ENCODE measurements at places on chromosomes 1 and 21.

- peak; percentile 27 for DNase-seq
These were observed 24.0 kb downstream of the QSOX1 start for GRCh38 chr1:180178511-180179161.

GRCh38 chr1:202063093-202063492 is 52.7 kb downstream of the ELF3 start:
- no peak for DNase-seq

DNA sequence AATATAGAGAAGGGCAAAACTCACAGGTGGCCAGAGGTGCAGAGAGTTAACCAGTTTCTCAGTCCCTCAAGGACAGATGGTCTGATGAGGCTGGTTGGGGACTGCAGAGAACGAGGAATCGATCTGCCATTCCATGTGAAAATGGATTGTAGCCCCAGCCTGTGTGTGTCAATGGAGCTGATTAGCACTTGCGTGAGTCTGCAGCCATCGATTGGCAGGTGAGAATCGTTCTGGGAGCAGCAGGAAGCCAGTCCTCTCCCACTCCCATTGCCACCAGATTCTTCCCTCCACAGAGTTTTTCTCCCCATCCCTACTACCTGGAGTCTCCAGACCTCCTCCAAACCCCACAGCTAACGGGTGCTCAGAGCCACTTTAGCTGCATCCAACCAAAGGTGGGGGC is 18.3 kb upstream of the PSMB2 start:
- no peak for DNase-seq

DNA sequence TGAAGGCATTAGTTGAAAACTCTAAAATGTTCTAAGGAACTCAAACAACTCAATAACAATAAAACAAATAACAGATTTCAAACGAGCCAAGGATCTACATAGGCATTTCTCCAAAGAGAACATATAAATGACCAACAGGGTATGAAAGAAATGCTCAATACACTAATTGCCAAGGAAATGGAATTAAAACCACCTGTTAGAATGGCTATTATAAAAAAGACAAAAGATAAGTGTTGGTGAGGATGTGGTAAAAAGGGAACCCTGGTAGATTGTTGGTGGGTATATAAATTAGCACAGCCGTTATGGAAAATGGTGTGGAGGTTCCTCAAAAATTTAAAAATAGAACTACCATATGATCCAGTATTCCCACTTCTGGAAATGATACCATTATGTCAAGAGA is 9.1 kb upstream of the VAV3 start:
- no peak for DNase-seq

DNA sequence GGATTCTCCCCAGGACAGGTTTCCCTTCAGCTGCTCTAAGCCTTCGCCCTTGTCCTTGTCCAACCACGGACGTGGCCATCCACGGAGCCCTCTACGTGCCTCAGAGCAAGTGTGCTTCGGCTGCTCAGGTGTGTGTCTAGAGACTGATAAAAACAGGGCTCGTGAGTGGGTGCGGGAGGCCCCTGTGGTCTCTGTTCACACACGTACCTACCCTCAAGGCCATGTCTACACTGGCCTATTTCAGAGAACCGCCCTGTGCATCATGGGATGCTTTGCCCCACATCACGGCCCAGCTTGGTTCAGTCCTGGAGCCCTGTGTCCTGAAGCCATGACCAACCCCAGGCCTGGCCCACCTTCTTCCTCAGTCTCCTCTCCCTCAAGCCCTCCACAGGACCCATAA is 24.6 kb upstream of the RUNX3 start:
- DNase-seq = no peak

DNA sequence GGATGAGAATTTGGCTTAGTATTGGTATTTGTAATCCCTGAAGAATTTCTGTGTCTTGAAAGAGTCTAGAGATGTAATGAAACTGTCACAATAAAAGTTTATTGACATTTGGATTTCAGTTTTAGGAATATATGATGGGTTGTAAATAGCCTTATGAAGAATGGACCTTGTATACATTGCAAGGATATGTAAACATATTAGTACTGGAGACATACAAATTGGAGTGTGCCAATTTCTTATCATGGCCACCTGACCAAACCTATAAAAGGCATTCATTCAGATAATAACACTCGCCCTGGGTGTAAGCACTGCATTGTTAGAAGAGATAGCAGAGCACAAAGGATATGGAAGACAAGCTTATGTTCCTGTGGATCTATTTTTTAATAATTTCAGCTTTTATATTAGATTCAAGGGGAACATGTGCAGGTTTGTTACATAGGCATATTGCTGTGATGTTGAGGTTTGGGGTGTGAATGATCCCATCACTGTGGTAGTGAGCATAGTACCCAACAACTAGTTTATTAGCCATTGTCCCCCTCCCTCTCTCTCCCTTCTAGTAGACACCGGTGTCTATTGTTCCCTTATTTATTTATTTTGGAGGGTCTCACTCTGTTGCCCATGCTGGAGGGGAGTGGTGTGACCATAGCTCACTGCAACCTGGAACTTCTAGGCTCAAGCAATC is 8.6 kb downstream of the S1PR1 start:
- DNase-seq = no peak

DNA sequence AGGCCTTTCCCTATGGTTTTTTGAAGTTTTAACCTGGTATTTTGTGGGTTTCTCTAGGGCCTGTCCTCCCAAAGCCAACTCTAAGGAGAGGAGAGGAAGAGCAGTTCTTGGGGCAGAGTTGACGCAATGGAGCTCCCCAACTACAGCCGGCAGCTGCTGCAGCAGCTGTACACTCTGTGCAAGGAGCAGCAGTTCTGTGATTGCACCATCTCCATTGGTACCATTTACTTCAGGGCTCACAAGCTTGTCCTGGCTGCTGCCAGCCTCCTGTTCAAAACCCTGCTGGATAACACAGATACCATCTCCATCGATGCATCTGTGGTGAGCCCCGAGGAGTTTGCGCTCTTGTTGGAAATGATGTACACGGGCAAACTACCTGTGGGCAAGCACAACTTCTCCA is 38.2 kb downstream of the ZBTB40 start:
- DNase-seq = no peak

GRCh38 chr1:22837332-22837731 is 126.7 kb downstream of the EPHB2 start:
- DNase-seq = no peak
